ENCODE measurements at places on chromosomes 11 and 22.

- DNase-seq: no peak
Observed at GRCh38 chr22:47629273-47629711, 866.8 kb downstream of the TBC1D22A start.

- DNase-seq: no peak
Observed at GRCh38 chr22:42692239-42693054, 28.2 kb downstream of the A4GALT start.

GRCh38 chr11:102154806-102155205, 44.6 kb downstream of the YAP1 start:
- DNase-seq: no peak

DNA sequence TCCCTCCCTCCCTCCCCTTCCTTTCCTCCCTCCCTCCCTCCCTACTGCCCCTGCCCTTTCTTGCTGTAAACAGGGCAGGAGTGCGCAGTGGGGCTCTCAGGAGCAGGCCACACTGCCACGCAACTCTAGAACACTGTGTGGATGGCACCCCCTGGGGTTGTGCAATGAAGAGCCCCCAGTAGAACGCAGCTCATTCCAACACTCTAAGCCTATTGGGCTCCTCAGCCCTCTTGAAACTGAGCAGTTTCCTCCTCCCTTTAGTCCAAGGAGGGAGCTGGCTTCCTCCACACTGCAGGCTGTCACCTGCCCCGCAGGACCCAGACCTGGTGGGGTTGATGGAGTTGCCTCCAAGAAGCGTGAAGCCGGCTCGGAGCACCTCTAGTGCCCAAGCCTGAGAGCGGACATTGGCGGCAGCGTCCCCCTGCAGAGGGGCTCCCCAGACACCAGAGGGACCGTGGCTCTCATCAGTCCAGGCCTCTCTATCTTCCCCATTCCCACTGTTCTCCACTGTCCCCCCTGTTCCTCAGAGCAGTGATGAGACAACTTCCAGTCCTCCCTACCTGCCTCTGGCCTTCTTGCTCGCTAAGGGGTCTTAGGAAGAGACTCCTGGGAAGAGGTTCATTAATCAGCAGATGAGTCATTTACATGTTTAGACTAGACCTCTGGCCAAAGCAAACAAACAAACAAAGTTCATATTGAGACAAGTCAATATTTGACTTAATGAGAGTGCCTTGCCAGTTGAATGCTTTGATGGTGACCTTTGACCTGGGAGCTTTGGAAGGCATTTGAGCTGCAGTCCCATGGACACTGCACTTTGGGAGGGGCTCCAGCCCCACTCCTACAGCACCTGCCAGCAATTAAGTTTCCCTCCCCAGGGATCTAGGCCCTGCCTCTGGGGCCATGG, 64.0 kb downstream of the RPUSD4 start:
- no peak for DNase-seq

- no peak for DNase-seq
Observed at GRCh38 chr11:14110629-14111028, 148.1 kb downstream of the SPON1 start.

DNA sequence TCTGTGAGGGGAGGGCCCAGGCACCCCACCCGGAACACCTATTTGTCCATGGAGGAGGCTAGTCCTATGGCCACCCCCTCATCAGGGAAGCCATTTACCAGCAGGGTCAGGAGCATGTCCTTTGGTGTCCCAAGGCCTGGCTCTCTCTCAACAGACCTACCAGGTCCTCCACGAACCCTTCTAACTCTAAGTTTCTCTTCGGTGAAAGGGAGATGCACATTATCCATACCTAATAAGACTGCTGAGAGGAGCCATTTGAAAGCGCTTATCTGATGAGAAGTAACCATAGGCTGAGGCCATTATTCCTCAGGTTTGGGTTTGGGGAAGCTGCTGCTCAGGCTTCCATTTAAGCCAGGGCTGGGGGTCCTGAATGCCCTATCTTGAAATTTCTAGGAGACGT, 9.2 kb upstream of the TOP3B start:
- no peak for DNase-seq

- no peak for DNase-seq
Observed at GRCh38 chr11:24556693-24557092, 59.8 kb downstream of the LUZP2 start.

DNA sequence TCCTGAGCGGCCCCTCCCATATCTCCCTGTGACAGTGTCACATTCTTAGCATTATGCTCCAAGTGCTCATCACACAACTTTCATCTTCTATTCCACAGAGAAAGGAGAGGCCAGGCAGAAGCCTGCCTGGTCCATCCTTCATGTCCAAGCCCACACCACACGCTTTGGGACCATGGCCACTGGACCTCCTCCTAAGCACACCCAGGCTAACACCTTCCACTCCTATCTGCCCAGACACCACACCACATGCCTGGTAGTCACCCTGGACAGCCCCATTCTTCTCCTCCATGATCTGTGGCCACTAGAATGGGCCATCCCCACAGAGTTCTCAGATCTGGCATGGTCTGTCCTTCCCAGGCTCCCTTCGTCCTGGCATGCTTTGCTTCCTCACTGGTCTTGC, 55.3 kb downstream of the HIRA start:
- DNase-seq: no peak

GRCh38 chr11:437228-437870, 4.5 kb downstream of the ANO9 start:
- DNase-seq: no peak

GRCh38 chr11:70716986-70717775, 318.9 kb downstream of the CTTN start:
- no peak for DNase-seq
